ENCODE measurements at places on chromosomes 3 and 15. TPM values are rescaled to one million over a fixed set of nuclear protein-coding genes. Genes with fewer than 3 reads are reported as not detected.

Gene SCN10A
- total RNA-seq: not detected

Gene SLC22A14
- total RNA-seq: 0.29 TPM

Gene RARRES1
- total RNA-seq: 19.5 TPM

Gene CAPN3
- total RNA-seq: 1.1 TPM

Gene COL6A5
- total RNA-seq: not detected

Gene PAK6
- total RNA-seq: not detected

Gene SI
- total RNA-seq: not detected

DNA sequence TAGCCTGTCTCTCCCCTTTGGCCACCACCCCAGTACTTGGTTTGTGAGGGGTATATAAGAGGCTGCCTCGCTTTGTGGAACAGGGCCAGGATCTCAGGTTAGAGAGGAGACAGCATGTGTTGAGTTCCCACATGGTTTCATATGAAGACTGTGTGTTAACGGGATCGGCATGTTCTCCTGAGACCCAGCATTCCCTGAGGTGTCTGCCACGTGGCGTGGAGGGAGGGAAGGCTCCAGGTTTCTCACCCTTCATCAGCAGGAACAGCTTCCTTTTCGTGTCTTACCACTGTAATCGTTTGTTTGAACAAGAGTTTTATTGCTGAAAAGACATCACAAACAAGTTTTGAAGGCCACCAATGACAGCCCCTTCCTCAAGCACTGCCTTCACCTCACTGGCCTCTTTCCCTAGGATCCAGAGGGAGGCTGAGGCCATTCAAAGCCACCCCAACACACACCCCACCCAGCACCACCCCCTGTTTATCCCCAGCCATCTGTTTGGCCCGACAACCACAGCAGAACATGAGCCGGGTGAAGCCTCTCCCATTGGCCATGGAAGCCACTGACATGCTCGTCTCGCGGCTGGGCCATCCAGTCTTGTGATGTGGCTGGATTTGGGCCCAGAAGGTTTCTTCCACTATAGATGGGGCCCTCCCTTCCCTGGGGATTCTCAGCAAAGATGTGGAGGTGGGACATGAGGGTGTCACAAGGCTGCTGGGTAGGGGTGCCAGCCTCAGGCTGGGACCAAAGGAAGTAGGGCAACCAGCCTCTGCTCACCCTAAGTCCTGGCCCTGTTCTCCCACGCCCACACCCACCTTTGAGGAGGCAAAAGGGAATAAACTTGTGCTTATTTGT, 10.0 kb downstream of the BHLHE40 start:
- DNase-seq: no peak

DNA sequence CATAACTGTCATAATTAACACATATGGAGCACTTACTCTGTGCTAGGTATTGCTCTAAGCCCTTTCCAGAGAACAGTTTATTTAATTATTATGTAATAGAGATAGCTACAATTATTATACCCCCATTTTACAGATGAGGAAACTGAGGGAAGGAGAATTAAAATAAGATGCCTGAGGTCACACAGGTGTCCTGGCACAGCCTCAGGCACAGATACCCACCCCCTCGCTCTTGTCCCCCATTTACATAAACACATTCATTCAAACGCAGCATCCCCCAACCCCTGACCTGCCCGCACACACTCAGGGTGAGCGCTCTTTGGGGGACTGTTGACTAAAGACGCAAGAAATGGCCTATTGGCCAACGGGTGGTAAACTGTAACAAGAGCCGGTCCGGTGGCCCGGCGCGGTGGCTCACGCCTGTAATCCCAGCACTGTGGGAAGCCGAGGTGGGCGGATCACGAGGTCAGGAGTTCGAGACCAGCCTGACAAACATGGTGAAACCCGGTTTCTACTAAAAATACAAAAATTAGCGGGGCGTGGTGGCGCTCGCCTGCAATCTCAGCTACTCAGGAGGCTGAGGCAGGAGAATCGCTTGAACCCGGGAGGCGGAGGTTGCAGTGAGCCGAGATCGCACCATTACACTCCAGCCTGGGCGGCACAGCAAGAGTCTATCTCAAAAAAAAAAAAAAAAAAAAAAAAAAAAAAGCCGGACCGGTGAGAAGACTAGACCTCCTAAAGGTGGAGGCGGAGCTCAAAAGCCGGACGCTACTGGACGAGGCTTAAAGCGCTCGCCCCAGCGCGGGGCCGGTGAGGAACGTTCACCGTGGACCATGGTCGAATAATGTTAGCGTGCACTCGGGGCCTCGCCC, 1.9 kb upstream of the ISL2 start:
- peak; percentile 68 for DNase-seq

DNA sequence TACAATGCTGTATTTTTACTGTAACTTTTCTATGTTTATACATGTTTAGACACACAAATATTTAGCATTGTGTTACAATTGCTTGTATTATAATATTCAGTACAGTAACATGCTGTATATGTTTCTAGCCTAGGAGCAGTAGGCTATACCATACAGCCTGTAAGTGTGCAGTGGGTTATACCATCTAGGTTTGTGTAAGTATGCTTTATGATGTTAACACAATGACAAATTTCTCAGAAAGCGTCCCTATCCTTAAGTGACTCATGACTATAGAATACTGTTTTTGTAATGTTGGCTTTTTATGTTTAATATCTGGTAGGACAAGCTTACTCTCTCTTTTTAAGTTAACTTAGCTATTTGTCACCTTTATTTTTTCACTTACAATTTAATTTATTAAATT, 127.5 kb upstream of the THRB start:
- no peak for DNase-seq

- DNase-seq: peak; percentile 97
These were observed 50.6 kb downstream of the SLC6A6 start for GRCh38 chr3:14452740-14453710.

DNA sequence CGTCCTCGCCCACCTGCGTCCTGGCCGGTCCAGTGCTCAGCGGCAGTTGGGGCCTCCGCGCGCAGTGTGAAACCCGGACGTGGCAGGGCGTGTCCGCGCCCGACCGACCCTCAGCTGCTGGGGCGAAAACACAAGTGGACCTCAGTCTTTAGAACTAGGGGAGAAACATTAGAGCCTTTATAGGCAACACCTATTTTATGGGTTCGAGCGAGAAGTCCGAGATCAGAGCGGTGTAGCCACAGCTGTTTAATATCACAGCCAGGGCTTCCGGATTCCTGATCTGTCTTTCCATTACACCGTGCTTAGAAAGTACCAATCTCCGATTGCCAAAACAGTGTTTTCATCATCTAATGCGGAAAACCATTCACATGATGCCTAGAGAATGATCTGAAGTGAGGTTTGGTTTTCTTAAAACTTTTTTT, 506 bp downstream of the RAD51 start:
- peak; percentile 80 for DNase-seq

- no peak for DNase-seq
These were observed 710 bp downstream of the MECOM start for GRCh38 chr3:169662843-169663160.

DNA sequence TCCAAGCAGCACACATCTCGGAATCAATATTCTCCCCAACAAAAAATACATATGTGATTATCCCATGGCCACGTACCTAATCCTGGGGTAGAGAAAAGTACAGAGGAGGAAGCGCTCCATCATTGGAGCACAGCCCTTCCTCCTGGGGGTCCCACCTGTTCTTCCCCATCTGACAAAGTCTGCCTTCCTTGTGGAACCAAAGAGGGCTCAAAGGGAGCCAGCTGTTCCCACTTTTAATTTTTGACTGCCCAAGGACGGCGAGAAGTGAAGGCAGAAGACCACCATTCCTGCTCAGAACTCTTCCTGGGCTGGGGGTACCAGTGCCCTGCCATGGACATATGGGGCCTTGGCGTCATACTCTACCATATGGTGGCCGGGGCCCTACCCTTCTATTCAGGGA, 14.1 kb upstream of the FANCD2 start:
- no peak for DNase-seq

- DNase-seq: no peak
These were observed 30.1 kb downstream of the SH3GL3 start for GRCh38 chr15:83477172-83477807.

- no peak for DNase-seq
These were observed 499 bp downstream of the ALDH1A2 start for GRCh38 chr15:58064980-58065444.

DNA sequence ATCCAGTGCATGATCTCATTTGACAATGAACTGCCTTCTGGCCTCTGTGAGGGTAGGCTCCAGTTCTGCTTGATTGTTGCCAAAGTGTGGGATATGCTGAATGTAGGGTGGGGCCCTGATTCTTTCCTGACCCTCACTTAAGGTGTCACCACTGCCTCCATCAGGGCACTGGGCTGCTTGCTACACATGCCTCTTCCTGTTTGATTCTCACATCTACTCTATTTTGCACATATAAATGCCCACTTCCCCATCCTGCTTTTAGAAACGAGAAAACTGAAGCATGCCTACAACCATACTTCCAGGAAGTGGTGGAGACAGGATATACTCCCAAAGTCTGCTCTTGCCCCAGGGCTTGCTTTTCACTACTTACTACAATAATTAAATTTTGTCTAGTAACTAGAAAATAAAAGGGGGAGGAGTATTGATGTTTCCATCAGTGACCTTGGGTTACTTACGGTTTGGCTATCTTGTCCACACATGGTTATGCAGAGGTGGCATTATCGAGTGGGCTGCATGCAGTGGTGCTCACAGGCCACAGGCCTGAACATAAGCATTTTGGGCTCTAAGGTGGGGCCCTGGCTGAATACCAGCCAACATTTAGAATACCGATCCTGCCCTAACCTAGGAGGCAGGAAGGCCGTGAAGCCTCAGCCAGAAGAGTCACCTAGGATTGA, 6.7 kb downstream of the ZDHHC3 start:
- no peak for DNase-seq

DNA sequence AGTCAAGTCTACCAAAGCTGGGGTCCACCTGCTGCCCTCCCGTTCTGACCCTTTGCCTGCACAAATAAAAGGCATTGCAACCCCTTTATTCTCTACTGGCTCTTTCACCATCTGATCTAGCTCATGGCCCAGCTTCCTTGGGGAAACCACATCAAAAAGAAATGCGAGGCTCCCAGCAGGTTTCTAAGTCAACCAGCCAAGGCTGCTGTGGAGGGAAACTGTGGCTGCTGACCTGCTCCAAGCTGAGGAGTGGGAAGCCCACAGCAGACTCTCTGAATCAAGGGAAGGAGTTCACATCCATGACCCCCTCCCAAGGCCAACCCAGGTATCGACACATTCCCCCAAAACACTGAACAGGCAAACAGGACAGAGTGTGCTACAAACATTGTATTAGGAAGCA, 25.2 kb upstream of the SLCO2A1 start:
- no peak for DNase-seq

- DNase-seq: peak; percentile 87
These were observed 18.0 kb upstream of the DNAJC13 start for GRCh38 chr3:132399054-132399929.

DNA sequence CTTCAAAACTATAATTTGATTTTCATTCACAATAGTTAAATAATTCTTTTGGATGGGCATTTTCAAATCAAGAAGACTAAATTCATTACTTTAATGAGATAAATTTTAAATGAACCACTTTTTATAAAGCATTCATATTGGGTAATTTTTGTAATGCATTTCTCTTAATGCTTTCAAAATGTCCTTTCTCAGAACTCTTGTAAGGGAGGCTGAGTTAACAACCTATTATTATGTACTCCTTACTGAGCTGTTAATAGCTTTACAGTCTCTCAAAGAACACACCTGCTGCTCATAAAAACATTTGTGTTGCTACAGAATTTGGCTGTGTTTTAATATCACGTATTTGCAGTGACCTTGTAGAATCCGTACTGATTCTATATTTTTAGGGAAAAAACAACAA, 334.0 kb upstream of the ARL6 start:
- no peak for DNase-seq

- DNase-seq: no peak
These were observed 97.2 kb upstream of the FLNB start for GRCh38 chr3:57910990-57911389.

DNA sequence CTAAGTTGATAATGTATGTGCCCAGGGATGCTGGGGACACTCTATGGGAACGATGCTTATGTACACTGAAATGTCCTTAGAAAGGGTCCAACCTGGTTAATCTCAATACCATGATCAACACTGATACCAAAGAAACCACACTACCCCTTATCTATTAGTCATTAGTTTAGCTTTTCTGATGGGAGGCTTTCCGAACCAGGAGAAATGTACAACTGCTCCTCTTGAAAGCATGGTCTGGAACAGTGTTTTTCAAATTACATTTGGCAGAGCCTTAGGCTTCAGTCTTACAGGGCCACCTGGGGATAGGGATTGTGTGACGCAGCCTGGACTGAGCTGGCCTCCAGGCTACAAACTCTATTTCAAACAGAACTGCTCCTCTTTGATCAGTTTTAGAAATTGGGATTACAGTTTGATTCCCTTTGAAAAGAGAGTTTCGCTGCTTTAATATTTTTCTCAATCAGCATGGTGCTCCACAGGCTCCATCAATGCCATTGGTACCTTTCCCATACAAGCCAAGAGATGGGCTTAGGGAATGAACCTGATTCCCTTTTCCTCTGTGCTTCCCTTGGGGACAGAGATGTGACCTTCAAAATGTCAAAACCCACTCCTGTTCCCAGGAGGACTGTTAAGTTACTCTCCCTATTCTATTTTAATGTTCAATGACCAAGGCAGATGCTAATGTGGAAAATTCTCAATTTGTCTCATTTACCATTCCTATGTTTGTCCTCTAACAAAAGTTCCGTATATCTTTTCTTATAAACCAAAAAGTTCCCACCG, 296.0 kb upstream of the ADAMTS9 start:
- no peak for DNase-seq

GRCh38 chr3:160312014-160312624, 86.9 kb downstream of the C3orf80 start:
- DNase-seq: no peak

DNA sequence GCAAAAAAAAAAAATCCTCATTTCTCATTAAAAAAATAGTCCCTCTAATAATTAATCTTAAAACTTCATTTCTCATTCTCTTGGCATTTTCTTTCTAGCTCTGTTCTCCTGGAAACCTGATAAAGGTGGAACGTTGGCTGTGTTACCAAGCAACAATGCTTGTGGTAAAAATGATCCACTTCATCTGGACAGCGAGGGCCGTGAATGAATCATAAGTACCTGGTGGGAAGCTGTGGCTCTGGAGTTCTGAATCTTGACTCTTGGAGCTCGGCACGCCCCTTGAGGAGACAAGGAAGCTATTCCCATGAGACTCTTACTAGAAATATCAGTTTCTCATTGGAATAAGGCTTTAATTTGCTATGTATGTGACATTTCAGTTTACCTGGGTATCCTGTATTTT, 32.5 kb downstream of the BCL2L10 start:
- no peak for DNase-seq

DNA sequence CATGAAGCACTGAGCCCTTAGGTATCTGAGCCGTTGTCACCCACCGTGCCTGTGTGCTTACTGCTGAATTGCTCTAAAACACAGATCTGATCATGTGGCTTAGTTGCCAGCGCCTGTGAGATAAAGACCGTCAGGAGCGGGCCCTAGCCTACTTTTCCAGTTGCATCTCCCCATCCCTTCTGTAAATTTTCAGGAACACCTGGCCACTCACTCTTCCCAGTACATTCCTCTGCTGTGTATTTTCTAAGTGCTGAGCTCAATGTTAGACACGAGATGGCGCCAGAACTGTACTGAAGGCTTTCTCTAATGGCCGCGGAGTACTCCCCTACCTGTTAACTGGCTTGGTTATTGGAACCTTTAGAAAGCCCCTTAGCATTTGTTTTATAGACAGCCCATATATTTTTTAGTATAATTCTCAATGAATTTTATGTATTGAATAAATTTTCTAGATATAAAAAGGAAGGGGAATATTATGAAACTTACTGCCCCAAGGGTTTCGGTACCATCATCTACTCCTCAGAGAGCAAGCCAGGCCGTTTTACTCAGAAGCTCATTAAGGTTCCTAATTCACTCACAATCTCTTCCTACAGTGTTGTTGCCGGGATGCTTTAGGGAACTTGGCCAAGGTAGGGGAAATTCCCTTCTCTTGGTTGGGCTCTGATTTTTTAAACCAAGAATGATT, 16.7 kb upstream of the WNT7A start:
- peak; percentile 87 for DNase-seq

Measured in osteoblast (primary cell).